GM12892 (cell line): ENCODE measurements at places on chromosomes 3 and 15.

DNA sequence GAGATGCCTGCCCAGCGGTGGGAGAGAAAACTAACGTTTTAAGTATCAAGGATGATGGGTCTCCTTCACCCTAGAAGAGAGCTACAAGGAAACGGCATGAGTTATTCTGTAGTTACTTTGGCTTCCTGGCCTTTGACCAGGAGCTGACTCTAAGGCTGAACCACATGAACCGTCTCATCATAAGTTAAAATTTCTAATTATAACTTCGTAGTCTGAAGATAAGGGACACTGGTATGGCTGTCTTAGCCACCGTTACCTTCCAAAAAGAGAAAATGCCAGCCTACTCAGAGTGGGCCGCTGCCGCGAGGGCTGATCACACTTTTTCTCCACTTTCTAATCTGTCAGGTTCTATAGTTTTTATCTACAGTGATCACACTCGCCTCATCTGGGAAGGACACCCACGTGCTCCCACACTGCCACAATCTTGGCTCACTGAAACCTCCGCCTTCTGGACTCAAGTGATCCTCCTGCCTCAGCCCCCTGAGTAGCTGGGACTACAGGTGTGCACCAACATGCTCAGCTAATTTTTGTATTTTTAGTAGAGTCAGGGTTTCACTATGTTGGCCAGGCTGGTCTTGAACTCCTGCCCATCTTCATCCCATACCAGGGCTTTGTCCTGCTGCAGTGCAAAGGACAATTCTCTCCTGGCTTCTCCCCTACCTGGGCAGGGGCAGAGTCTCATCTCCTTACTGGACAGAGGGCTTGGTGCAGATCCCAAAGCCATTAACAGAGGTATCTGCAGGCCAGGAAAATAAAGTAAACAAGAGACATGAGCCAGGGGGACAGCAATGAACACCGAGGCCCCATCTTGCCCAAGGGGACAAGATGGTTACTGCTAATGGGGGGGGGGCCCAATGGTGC, 73.4 kb downstream of the RFTN1 start:
- no peak for DNase-seq

DNA sequence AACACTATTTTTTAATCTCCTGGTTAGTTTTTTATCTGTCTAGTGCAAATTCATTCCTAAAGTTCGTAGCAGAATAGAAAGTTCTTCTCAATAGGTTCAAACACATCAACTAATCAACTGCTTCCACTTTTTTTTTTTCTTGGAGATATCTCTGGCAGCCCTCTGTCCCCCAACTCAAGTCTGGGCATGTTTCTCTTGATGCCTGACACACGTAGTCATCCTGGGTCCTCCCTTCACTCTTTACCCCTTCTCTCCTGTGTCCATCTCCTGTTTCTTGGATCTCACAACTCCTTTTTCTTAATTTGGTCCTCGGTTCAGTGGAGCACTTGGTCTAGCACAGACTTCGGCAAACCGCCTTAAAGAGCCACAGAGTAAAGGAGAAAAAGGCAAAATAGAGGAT, 14.4 kb downstream of the TNFAIP8L3 start:
- no peak for DNase-seq

- DNase-seq: no peak
These were observed 301.2 kb upstream of the CDIN1 start for GRCh38 chr15:36278219-36278618.

DNA sequence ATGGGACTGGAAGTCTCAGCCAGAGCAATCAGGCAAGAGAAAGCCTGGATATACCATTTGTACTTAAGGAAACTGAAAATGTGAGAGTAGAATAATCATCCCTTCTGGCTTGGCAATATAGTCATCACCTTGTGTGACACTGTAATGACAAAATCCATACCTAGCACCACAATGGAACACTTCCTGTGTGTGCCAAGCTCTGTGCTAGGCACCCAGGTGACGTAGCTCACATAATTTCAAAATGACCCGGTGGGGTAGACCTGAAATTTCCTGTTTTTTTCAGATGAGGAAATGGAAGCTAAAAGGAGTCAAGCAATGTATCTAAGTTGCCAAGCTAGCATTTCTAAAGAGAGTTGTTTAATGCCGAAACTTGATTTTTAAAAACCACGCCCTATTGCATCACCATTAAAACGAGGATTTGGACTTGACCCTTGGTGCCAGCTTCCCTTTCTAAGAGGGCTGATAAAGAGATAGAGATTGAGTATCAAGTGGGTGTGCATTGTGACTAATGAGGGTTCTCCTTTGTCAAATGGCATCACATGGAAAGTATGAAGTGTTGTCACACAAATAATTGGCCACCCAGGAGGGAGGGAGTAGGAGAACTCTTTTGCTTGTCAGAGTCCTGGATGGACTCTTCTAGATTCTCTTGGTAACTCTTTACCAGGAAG, 141.3 kb upstream of the PDZRN3 start:
- no peak for DNase-seq

DNA sequence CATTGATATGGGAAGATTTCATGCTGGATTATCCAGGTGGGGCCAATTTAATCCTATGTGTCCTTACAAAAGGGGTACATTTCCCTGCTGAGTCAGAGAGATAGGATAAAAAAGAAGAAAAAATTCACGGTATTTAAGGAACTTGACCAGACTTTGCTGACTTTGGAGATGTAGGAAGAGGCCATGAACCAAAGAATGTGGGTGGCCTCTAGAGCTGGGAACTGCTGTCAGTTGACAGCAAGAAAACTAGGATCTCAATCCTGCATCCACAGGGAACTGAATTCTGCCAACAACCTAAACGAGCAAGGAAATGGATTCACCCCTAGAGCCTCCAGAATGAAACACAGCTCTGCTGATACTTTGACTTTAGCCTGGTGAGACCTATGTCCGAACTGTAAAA, 148.1 kb upstream of the SLC24A5 start:
- no peak for DNase-seq

GRCh38 chr3:48990636-48991469, 812 bp downstream of the P4HTM start:
- DNase-seq: no peak

DNA sequence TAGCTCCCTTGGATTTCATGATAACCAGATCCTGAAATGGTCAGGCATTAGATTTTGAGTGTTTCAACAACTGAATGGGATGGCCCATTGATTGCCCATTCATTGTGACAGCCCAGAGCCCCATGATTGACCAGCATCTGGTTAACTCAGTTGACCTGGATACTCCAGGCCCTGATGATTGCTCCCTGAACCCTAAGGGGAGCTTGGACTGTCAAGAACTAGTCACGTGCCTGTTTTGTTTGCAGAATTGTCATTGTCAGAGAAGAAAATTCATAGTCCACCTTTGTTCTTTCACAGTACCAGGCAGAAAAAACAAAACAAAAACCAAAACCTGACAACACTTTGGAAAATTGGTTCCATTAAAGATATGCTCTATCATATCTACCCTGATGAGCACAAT, 241.3 kb upstream of the ONECUT1 start:
- no peak for DNase-seq

DNA sequence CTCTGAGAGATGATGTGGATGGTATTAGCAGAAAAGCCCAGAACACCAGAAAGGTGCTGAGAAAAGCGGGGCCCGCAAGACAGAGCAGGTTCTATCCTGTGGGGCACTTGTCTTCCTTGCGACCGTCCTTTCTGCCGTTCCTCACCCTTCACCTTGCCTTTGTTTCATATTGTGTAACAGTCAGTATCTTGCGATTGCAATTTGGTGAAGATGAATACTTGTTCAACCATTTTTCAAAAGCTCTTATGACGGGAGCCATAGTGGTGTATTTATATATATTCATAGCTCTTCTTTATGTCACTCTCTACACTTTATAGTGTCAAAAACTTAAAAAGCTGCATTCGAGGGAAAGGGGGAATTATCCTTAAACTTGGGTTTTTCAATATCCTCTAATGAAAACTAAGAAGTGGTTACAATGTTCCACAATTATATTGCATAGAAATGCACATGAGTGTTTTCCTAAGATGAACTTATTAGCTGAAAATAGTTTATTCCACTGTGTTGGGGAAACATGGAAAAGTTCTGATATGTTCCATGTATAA, 797 bp downstream of the MAP3K13 start:
- no peak for DNase-seq

DNA sequence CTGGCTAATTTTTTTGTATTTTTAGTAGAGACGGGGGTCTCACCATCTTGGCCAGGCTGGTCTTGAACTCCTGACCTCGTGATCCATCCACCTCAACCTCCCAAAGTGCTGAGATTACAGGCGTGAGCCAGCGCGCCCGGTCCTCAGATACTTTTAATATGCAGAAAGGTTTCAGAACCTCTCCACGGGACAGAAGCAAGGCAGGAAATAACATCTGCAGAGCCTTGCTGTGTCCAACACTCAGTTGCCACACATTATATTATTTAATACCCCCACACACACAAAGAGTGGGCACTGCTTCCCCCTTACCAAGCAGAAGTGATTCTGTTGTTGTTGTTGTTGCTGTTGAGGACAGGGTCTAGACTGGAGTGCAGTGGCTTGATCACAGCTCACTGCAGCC, 28.0 kb downstream of the OSBPL10 start:
- DNase-seq: no peak

- no peak for DNase-seq
These were observed 21.7 kb downstream of the KIF7 start for GRCh38 chr15:89633585-89633984.

GRCh38 chr3:187641320-187642016, 28.7 kb downstream of the SST start:
- no peak for DNase-seq

- no peak for DNase-seq
These were observed 99.7 kb upstream of the DAZL start for GRCh38 chr3:16704941-16705340.

DNA sequence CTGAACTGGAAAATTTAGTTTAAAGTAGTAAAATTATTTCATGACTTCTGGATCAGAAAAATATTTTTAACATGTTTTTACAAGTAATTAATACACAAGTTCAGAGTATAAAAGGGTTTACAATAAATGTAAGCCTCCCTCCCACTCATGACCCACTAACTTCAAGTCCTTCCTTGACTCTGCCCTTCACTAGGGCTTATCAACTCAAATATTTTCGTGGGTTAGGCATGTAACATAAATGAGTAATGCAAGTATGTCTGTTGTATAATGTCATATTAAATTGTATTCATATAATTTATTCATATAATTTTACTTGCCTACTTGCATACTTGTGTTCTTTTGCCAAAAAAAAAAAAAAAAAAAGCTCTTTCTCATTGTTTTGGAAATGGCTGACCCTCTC, 3.4 kb upstream of the OPA1 start:
- no peak for DNase-seq

- no peak for DNase-seq
These were observed 114.1 kb upstream of the DNAJC19 start for GRCh38 chr3:181103605-181104004.

GRCh38 chr3:46656778-46657556, 36.5 kb downstream of the ALS2CL start:
- DNase-seq: no peak

DNA sequence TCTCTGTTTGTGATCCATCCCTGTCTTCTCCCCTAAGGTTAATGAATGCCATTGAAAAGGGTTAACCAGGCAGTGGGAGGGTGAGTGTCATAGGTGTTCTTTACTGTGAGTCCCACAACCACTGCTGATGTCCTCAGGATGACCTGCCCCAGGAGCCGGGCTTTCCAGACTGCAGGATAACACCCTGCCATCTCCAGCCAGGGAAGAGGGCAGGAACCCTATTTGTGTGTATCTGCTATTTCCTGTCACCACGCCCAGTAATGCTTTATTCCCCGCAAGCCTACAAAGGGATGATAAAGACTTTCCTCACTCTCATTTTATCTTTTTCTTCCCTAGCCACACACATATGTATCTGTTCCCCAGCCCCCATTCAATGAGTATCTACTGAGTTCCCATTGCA, 15.6 kb upstream of the CTXND1 start:
- DNase-seq: no peak

DNA sequence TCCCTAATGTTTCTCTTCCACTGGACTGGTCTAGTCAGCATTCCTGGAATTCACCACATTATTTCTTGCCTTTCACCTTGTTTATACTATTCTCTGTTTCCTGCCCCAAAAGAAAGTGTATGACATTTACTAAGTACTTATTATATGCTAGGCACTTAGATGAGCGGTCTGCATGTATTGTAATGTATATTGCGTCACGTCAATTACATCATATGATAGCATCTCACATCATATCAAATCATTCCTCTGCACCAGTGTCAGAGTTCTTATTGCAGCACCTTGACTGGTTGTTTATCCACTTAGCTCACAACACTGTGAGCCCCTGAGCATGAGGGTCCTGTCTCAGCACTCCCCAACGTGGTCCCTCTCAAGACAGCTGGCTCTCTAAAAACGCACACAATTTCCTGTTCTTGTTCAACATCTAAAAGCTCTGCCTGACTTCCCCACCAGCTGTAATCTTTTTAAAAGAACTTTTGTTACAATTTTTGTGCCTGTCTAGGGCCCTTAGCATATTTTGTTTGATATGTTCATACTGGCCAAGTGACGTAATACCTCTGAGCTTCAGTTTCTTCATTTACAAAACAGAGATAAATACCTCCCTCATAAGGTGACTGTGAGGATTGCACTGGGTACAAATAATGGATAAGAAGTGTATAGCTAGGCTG, 58.8 kb downstream of the ARHGAP31 start:
- no peak for DNase-seq

DNA sequence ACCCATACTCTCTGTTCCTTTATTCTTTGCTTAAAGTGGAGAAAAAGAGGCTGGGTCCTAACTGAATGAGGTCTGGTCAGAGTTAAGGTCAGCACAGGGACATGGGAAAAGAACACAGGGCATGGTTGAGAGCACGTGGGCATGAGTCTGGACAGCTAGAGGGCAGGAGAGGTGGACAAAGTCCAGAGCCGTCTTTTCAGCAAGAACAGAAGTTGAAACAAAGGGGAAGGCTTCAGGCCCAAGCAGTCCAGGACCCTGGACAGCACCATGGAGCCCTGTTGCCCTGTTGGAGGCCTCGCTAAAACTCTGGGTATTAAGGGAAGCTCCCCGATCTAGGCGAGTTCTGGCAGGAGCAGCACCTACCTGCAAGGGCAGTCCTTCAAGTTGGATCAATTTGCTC, 50.7 kb downstream of the XYLB start:
- DNase-seq: no peak

- DNase-seq: no peak
These were observed 7.7 kb upstream of the CDCP1 start for GRCh38 chr3:45153658-45154437.

DNA sequence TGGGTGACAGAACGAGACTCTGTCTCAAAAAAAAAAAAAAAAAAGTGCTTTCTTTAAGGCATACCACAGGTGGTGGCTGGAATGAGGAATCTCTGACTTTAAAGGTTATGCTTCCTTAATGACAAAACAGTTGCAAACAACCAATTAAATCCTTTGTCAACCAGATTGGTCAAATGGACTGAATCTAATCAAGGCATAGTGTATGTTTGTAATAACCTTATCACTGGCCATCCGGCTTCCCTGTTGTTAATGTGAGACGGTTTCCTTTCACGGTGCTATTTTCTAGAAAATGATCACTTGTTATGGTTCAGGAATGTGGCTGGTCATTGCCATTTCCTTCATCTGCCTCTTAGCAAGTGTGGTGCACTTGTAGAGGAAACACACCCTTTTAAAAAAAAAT, 75.9 kb downstream of the FLNB start:
- no peak for DNase-seq
